NCI-H774 (cell line): ENCODE measurements at places on chromosomes 2 and 18.
A peak's percentile ranks its signal among the peaks of the same experiment; 100 is the strongest.

DNA sequence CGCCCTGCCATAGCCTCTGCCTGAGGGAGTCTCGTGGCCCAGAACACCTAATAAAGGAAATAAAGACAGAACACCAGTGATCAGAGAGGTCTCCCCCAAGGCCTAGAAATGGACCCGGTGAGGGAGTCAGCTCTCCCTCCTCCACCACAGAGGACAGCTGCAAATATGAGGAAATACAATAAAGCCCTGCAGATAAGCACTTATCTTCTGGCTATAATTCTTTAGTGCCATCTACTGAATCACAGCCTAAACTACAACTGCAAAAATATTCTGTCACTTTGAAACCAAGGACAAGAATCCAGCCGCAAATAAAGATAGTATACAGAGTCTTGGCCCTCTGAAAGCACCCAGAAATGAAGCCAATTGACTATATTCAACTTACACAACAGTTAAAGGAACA lies 42.4 kb upstream of the TACR1 start:
- no peak for DNase-seq

DNA sequence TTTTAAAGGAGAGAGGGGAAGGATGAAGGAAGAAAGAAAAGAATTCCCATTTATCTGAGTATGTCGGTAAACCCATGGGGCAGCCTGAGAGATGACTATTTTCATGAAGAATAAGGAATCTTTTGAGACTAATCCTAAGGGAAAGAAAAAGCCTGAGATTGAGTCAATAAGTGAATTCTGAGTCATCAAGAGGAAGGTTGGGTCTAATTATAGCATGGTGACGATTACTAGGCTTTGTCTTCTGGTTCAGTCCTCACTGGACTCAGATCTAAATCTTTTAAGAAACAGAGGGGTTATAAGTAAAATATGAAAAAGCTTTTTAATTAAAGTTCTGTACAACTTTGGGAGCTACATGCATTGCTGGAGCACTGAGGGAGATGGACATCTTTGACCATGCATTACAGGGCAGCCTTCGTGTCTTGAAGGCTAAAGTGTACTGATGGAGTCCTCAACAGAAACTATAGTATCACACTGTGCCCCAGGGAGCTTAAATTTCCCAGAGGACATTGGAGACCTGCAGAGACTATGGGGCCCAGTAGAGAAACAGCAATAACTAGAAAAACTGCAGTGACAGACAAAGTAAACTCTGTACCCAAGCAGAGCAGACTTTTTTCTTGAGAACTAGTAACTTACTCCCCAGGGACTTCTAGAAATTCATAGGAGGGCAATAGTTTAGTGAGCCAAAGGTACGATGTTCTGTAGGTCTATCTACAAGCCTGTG lies 260.9 kb downstream of the RAD51AP2 start:
- no peak for DNase-seq

- no peak for DNase-seq
These were observed 20.3 kb upstream of the PDE1A start for GRCh38 chr2:182447163-182447562.

- no peak for DNase-seq
These were observed 198.5 kb upstream of the SMIM21 start for GRCh38 chr18:75625966-75626365.

DNA sequence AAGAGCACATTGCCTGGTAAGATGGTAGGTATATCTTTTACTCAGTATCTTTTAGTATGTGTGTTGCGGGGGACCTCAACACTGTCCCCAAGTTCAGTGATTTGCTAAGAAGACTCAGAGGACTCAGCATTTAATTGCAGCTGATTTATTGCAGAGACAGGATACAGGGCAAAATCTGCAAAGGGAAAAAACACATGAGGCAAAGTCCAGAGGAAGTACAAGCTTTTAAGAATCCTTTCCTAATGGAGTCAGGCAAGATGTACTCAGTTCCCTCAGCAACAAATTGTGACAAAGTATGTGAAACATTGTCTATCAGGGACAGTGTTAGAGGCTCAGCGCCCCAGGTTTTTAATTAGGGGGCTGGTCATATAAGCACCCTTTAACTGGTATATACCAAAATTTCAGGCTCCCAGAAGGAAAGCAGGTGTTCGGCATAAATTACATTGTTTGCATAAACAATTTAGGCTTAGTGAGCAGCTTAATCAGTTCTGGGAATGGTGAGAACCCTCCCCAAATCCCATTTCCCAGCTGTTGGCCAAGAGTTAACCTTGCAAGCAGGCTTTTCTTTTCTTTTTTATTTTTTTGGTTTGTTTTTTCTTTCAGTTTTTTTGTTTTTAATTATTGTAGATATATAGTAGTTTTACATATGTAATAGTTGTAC lies 41.7 kb downstream of the RAB3GAP1 start:
- DNase-seq: peak; percentile 29

GRCh38 chr2:219448776-219449341 lies 14.2 kb downstream of the SPEG start:
- no peak for DNase-seq

- no peak for DNase-seq
These were observed 17.1 kb upstream of the CTIF start for GRCh38 chr18:48521723-48522122.

DNA sequence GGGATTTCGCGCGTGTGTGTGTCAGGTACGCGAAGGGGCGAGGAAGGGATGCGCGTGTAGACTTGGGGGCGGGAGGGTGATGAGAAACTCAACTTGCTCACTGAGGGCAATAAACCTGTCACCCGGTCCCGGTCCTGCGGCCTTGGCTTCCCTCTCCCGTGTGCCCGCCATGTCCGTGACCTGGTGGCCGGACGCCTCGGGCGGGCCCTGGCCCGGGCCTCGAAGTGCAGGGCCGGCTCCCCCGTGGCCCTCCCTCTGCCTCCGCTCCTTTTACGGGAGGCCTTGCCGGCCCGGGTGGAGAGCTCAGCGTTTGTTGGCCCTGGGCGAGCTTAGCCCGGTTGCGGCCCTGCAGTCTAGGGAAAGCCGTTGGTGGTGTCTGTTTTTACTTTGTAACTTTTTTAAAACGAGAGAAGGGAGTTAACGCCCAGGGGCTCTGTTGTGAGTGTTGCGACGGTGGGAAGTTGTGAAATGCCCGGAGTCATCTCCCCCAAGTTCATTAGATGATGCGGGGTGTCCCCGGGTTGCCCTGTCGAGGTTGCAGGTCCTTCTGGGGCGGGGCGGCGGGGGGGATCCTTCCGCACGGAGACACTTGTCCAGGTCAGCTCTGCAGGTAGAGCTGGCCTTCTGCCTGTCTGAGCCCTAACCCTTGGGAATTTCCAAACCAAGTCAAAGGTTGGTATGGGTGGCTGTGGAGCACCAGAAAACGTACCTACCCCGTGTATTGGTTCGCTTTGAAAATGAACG lies 883 bp downstream of the SMCHD1 start:
- DNase-seq: no peak

DNA sequence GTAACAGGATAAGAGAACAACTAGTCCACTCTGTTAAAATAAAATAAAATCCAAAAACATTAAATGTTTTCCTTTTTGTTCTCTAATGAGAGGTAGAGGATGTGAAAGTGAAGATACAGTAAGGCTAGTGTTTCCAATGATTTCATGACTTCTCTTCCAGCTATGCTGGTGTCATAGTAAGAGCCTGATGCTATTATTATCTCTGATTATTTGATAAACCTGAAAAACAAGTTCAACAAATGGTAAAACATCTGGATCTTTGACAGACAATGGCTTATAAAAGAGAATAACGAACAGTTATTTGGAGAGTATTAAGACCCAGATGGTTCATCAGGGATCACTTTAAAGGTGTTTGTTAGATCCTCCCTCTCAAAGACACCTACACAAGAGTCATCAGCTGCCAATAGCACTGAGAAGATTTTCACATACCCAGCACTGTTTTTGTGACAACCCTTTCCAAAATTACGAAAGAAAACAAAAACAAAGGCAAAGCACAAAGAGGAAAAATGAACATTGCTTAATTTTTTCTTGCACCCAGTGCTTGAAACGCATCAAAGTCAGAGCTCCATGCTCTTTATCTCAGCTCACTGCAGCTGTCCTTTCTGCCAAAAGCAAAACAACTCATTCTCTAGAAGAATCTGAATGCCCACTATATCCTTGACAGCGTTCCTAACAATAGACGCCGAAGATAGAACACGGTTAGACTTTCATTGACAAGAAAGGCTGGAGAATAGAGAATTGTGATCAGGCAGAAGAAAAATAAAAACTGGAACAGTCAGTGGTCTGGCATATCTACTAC lies 168.6 kb downstream of the SLC8A1 start:
- DNase-seq: no peak

- peak; percentile 20 for DNase-seq
These were observed 174.5 kb upstream of the PKDCC start for GRCh38 chr2:41873102-41874031.
